Inflammatory macrophage treated with lipopolysaccharide for 1 hour (primary cell): ENCODE measurements at places on chromosomes 11 and 22.

DNA sequence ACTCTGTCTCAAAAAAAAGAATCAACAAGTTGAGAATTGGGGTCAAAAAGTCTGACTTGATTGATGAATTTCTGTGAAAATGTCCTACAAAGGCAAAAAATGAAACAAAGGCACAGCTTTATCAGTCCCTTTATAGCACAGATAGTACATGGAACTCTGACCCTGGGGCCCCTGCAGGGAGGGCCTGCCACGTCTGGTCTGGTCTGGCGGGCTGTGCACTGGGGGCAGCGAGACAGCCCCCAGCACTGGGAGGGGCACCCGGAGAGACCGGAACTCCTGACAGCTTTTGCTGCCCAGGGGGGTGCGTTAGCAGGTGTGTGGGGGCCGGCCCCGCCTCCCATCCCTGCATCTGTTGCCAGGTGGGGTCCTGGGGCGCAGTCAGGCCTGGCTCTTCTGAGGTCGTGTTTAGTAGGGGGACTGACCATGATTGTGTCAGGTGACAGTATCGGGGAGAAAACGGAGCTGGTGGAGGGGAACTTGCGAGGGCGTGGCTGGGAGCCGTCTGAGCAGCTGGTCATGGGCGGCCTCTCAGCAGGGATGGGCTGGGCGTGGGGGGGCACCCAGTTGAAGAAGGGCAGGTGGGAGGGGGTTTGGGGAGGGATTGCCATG lies 51.7 kb downstream of the GRAMD4 start:
- DNase-seq = no peak

- DNase-seq = no peak
Observed at GRCh38 chr22:17205432-17205831, 13.8 kb downstream of the ADA2 start.

GRCh38 chr11:9146477-9146876 lies 55.1 kb upstream of the SCUBE2 start:
- DNase-seq = no peak

DNA sequence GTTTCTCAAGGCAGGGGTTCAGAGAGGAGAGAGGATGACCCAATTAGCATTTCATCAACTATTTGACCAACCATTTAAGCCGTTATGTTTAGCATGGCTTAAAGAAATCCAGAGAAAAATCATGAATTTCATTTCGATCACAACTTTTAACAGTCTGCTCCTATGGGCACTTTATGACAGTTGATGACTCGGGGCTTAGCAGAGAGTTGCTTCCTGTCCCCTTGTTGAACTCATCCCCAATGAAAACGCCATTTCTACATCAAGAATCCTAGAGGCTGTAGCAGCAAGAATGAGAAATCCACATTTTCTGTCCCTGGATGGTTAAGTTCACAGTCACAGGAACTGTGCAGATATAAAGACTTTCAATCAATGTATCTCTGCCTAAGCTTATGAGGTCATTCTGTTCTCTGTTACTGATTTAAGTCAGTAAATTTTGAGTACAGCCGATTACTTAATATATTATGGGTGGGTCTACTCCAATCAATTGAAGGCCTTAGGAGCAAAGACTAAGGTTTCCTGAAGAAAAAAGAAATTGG lies 81.1 kb downstream of the BDNF start:
- DNase-seq = no peak

DNA sequence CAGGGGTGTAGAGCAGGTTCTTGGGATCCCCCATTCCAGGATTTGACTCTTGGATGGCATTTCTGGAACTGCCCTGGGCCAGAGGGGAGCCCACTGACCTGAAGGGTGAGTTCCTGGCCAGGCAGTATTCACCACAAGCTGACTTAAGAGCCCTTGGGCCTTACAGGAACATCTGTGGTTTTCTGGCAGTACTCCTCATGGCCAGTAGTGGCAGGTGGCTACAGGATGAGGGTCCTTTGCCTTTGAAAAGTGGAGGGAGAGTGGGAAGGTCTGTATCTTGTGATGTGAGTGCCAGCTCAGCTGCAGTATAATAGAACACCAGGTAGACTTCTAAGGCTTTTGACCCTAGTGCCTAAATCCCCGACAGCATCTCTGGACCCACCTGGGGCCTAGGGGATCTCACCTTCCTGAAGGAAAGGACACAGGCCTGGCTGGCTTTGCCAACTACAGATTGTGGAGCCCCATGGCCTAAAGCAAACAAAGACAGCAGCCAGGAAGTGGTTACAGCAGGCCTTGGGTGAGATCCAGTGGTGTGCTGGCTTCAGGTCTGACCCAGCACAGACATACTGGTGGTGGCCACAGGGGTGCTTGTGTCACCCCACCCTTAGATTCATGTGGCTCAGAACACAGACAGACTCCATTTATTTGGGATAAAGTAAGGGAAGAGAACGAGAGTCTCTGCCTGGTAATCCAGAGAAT lies 9.0 kb downstream of the OR51S1 start:
- DNase-seq = no peak

GRCh38 chr11:121152764-121153163 lies 51.7 kb downstream of the TECTA start:
- DNase-seq = no peak

DNA sequence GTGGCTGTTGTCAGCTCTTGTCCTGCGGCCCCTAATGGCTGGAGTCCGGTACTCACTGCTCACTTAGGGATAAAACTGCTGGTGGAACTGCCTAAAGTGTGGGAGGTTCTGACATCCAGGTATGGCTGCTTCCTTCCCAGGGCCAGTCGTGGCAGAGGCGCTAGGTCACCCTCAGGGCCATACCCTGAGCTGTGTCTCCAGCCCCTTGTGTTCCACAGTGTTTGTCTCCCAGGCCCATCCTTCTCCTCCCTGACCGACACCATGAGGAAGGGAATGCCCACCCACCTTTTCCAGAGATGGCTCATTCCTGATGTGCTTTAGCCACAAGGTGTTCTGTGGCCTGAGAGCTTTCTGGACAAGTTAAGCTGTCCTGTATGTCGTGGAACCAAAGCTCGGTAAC lies 12.4 kb upstream of the ACR start:
- DNase-seq = no peak

DNA sequence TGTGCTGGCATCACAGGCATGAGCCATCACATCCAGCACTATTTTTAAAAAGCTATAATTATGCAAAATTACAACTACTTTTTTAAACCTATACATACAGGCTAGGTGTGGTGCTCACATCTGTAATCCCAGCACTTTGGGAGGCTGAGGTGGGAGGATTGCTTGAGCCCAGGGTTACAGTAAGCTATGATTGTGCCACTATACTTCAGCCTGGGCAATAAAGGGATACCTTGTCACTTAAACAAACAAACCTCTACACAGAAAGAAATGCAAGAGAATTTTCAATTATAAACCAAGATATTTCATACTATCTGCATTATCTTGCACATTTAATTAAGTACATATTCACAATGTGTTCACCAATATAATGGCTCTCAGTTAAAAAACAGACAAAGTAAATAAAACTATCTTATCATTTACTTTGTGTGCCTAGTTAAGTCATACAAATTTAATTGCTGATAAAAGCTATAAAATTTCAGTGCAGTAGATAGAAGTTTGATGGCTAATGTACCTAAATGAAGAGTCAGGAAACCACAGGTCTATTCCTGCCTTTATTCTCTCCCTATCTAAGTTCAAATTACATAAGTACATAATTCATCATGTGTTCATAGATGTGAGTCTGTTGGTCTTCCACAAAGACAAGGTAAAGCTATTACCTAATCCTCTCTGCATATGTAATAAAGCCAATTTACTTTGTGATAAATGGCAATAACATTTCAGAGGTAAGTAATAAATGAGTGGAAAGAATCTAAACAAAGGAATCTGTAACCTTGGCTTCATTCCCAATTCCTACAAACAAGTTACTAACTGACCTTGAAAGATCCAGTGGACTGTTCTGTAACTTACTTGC lies 9.0 kb upstream of the RDX start:
- DNase-seq = no peak

GRCh38 chr11:64337538-64338249 lies 2.3 kb upstream of the CCDC88B start:
- DNase-seq = no peak

GRCh38 chr11:110100476-110101240 lies 7.5 kb downstream of the ZC3H12C start:
- DNase-seq = no peak

GRCh38 chr22:47034076-47034808 lies 271.8 kb downstream of the TBC1D22A start:
- DNase-seq = no peak

GRCh38 chr11:117095284-117096161 lies 2.7 kb downstream of the SIK3 start:
- no peak for DNase-seq

GRCh38 chr11:132751516-132752250 lies 780.6 kb downstream of the OPCML start:
- no peak for DNase-seq

- DNase-seq = no peak
Observed at GRCh38 chr22:33908171-33909074, 11.9 kb downstream of the LARGE1 start.

- no peak for DNase-seq
Observed at GRCh38 chr11:65529475-65530156, 4.7 kb downstream of the SCYL1 start.

GRCh38 chr11:786235-787083 lies 3.4 kb downstream of the CEND1 start:
- no peak for DNase-seq

- DNase-seq = peak; percentile 87
Observed at GRCh38 chr11:116851626-116852025, 14.2 kb upstream of the APOA1 start.

- peak; percentile 85 for DNase-seq
Observed at GRCh38 chr22:31630331-31631329, 31.4 kb downstream of the PISD start.

DNA sequence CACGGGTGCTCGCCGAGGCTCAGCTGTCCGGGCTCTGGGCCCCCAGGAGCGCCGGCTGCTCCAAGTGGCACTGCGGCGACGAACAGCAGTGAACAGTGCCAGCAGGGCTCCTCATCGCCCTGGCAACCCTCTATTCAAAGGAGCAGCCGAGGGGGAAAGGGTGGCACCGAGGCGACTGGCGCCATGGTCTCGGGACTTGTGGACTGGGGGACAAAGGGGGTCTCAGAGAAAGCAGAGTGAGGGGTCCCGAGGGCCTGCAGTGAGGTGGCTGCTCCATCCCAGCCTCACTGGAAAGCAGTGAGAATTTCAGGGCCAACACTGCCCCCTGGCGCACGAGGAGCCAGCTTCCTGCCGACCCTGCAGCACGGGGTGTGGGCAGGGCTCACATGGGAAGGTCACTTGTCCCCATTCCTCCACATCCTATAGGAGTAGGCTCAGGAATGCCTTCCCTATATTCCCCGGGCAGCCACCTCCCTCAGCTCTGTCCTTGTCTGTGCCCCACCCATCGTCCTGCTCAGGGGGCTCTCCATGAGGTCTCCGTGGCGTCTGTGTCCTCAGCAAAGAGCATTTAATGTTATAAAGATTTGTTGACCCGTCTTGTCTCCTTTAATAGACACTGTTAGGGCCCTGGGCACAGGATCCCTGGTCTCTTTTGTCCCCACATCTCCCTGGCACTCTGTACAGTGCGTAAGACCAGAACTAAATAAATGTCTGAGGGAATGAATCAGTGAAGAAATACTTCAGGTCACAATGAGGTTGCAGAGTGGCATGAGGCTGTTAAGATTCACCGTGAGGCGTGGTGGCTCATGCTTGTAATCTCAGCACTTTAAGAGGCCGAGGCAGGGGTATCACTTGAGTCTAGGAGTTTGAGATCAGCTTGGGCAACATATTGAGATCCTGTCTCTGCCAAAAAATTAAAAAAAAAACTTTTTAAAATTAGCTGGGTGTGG lies 26.4 kb downstream of the LRFN4 start:
- peak; percentile 35 for DNase-seq

DNA sequence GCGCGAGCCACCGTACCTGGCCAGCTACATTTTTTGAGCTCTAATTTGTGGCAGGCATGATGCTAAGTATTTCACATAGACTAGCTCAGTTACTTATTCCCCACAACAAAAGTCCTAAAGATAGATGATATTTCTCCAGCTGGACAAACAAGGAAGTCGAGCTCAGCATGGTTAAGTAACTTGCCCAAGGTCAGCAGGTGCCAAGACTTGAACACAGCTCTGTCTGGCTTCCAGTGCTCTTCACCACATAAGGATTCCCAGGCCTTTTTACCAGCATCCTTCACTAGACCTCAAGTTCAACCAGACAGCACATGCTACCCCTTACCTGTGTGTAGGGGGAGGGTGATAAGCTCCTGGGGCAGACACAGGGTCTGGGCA lies 177.3 kb upstream of the NCAM1 start:
- no peak for DNase-seq

- DNase-seq = no peak
Observed at GRCh38 chr11:57885298-57886050, 123.9 kb downstream of the CTNND1 start.

DNA sequence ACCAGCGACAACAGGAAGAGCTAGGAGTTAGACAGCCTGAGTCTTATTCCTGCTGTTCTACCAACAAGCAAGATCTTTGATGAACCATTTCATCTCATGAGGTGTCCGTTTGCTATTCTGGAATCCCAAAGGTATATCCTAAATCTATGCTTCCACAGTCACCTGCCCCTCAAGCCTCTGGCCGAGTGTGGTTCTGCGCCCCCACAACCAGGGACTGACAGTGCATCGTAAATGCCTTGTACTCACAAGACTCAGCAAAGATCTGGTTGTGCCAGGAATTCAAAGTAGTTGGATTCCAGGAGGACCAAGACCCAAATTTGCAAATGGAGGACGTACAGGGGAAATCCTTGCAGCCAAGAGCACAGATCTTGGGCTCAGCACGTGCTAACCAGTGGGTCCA lies 47.5 kb upstream of the JAM3 start:
- no peak for DNase-seq

DNA sequence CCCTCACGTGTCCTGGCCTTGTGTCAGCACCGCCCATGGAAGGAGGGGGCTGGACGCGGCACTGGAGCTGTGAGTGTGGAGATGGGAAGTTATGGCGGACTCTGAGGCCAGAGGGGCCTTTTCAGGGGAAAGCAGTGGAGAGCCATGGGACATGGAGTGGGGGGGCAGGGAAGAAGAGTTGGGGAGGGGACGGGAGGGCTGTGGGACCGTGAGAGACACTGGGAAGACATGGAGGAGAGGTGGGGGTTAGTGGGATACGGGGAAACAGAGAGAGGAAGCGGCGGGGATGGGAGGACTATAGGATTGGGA lies 58.2 kb downstream of the FBXO7 start:
- DNase-seq = no peak

DNA sequence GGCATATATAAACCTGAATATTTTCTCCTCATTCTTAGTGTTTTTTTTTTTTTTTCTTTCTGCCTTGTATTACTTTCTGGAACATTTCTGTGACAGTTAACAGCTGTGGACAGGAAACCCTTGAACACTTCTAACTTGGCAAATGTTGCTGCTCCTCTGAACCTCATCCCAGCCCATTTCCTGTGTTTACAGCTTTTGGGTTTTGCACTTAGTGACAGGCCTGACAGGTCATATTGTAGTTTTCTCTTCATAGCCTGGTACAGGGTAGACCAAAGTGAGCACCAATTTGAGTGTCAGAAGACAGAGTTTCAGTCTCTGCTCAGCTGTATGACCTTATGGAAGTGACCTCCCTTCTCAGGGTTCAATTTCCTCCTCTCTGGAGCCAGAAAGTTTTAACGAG lies 91.6 kb downstream of the STIM1 start:
- DNase-seq = no peak

GRCh38 chr11:78526497-78527146 lies 48.0 kb downstream of the NARS2 start:
- no peak for DNase-seq
